Occipital lobe (tissue), 3 donors: ENCODE measurements at places on chromosomes 1 and 21. TPM values are rescaled to one million over a fixed set of nuclear protein-coding genes. Genes with fewer than 3 reads are reported as not detected.

Gene TAS1R1
- total RNA-seq = not detected

Gene AJAP1
- total RNA-seq = 7.3 TPM

Gene HRNR
- not detected for total RNA-seq

Gene LCE1C
- not detected for total RNA-seq

Gene NUF2
- 5.1 TPM for total RNA-seq

Gene NBPF6
- total RNA-seq = not detected

- DNase-seq = peak; percentile 25
These were observed 36.4 kb downstream of the ZNF697 start for GRCh38 chr1:119611701-119612113.

GRCh38 chr1:25561421-25562100 lies 18.2 kb downstream of the LDLRAP1 start:
- no peak for DNase-seq

GRCh38 chr1:47388891-47389238 lies 27.2 kb upstream of the FOXE3 start:
- DNase-seq = peak; percentile 7

DNA sequence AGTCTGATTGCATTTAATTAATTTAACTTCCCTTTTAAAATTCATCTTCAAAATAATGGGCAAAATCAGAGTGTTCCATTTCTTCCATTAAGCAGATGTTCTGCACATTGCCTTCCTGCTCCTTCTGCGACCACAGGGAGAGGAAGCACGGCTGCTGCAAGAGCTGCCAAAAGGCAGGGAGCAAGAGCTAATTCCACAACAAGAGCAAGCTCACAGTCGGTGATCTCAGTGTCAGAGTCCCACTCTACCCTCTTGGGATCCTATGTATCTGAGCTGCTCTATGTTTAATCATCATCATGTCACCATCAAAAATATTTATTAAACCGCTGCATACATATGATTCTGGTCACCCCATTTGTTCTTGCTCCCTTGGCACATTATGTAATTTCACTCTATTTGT lies 255.3 kb upstream of the CAMK1G start:
- DNase-seq = no peak

GRCh38 chr1:66300280-66300971 lies 233.5 kb upstream of the SGIP1 start:
- no peak for DNase-seq

GRCh38 chr1:40264354-40264781 lies 6.3 kb downstream of the ZMPSTE24 start:
- no peak for DNase-seq

DNA sequence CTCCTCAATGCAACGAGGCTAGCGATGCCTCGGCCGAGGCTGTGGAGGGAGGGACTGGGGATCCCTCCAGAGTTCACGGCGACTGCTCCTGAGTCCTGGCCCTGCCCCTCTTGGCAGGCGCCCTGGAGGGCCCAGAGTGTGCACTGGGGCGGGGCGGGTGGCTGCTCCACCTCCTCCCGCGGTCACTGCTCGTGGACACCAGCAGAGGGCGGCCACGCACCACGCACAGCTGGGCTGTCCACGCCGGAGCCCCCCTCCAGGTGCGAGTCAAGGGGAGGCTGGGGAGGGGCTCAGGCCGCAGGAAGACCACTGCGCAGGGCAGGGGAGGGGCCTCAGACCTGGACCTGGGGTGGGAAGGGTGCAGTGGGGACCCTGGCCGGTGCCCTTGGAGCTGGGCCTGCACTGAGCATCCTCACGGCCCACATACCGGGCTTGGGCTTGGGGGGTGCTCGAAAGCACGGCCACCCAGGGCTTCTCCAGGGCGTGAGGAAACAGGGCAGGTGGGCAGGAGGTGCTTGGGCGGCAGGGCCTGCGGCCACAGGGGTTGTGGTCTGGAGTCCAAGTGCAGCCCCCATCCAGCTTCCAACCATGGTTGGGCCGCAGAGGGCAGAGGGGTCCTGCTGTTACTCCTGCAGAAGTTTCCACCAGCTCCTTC lies 20.6 kb upstream of the TTC34 start:
- DNase-seq = no peak

DNA sequence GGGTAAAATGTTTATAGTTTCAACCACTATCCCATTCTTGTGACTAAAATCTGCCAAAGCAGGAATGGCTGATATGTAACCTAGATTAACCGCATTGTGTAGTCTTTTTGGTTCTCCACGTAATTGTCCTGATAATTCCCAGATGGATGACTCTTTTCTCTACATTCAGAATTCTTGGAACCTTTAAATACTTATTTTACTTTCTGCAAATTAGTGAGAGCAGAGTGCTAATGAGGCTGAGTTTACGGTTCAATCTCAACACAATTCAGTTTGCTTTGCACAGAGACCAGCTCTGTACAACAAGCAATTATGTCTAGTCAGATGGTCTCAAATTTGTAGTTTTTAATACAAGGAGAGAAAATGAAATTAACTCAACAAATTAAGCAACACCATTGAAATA lies 9.1 kb downstream of the CRB1 start:
- DNase-seq = no peak

DNA sequence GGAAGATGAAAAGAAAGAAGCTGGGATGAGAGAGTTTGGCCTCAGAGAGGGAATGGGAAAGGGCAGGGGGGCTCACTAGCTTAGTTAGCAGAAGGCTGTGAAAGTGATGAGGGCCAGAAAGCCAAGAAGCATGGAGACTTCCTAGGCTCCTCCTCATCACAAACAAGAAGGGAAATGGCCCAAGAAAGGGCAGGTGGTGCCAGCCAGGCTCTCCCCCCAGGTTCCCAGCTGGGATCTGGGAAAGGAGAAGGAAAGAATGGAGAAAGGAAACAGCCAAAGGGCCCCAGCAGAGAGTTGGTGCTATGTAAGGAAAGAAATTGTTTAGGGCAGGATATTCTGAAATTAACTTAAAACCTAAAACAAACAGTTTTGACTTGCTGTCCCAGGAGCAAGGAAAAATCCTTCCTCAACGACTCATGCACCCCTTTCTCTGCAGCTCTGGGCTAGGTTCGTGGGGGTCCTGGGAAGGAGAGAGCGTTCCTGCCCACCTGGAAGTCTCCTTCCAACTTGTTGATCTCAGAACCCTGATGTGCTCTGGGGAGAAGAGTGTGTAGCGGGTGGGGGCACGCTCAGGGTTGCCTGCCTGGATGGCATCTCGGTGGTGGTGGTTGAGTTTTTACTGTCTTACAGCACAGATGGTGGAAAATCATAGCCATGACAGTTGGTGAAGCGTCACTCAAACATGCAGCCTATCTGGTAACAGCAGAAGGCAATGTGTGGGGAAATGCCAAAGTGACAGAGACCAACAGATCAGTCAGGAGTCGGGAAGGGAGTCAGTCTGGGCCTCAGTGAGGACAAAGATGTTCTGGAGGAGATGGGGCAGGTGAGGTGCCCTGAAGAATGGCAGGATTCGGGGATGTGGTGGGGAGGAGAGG lies 147.3 kb downstream of the CLIC6 start:
- no peak for DNase-seq

DNA sequence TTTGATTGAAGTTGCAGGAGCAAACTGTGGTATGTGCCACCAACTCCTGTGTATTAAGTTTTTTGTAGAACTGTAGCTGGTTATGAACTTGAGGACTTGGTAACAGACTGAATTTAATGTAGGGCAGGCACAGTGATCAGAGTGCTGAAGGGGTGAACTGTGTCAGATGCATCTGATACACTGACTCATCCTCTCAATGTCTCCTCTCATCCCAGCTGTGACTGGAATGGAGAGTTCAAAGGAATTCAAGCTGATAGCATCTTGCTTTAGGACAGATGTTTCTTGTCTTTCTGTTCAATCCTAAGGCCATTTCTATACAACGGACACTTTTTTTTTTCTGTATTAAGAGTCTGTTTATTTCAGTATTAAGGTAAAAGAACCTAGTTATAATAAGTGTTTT lies 25.0 kb upstream of the GBP1 start:
- DNase-seq = no peak

DNA sequence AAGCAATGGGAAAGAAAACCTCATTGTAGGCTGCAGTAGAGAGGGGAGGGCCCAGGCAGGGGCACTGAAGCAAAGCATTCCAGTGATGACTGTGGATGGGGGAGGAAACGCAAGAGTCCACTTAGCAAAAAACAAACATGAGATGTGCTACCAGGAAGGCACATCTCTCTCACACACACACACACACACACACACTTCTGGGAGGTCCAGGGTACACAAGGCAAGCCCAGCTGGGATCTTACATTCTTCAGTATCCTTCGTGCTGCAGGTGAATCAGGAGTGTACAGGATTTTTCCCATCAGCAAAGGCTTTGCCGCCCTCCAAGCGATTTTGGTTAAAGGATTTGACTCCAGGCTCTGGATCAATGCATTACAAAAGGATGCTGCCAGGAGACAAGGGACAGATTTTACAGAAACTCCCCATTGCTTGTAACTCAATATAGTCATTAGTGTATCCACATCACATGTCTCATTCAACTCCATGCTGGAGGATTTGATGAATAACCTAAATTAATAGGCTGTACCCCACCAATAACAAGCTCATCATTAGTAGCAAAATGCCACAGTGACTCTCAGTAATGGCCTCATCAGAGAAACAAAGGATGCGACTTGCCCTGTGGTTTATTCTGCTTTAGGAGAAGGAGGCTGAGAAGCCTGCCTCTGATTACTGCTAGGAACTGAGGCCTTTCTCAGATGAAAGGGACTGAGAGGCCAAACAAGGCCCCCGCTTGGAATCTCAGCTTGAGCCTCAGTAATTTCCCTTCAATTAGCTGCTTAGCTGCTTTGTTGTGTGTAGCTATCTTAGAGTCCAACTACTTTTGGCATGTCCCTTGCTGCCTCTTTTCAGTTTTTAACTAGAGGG lies 41.6 kb downstream of the ABCA4 start:
- no peak for DNase-seq

GRCh38 chr21:28884481-28884880 lies 108.2 kb downstream of the LTN1 start:
- DNase-seq = no peak

DNA sequence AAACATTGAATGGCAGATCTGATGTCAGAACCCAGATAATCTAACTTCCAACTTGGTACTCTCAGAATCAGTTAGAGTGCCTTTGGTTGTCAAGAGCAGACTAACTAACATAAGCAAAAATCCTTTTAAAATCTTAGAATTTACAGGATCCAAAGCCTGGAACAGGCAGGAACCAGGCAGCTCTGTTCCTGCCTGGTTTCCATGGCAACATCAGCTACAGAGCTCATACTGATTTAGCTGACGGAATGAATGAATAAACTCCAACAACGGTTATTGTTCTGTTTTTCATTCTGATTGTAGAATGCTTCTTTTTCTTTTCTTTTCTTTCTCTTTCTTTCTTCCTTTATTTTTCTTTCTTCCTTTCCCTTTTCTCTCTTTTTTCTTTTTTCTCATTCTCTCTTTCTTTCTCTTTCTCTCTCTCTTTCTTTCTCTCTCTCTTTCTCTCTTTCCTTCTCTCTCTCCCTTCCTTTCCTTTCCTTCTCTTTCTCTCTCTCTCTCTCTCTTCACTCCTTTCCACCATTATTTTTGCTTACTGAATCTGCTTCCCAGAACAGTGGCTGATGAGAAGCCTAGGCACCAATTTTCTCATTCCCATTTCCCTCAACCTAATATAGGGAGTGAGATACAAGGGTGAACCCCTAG lies 121.6 kb downstream of the RGS7 start:
- DNase-seq = peak; percentile 41

DNA sequence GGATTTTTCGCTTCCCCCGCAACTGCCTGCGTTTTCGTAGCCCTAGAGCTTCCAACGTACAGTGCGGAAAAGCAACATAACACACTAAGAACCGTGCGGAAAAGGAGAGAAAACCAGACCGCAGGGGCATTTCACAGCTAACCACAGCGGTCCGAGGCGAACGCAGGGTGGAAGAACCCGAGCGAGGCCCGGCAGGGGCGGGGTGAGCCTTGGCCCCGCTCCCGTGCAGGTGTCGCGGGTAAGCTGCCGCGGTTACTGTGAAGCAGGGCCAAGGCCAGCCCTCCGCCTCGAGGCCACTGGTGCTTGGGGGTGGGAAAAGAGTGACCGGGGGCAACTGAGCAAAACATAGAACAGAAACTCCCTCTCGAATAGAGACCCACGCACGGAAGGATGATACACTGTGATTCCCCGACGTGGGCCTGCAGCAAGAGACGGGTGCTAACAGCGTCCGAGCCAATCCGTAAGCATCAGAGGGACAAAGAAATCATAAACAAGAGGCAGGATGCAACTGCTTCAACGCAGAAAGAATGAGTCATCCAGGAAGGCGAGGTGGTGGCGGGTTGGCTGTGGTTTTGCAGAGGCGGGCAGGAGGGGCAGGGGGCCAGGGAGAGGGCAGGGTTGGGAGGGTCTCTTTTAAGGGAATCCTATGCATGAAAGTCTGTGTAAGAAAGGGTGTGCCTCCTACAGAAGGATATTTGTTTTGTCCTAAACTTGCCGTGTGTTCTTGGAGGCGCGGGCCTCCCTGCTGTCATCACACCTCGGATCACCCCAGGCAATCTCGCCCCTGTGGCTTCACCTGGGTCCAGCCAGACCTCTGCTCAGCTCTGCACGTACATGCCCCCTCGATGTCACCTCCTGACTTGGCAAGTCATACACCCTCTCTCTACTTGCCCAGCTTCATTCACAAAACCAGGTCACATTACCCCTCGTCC lies 7.3 kb downstream of the GNG4 start:
- no peak for DNase-seq

DNA sequence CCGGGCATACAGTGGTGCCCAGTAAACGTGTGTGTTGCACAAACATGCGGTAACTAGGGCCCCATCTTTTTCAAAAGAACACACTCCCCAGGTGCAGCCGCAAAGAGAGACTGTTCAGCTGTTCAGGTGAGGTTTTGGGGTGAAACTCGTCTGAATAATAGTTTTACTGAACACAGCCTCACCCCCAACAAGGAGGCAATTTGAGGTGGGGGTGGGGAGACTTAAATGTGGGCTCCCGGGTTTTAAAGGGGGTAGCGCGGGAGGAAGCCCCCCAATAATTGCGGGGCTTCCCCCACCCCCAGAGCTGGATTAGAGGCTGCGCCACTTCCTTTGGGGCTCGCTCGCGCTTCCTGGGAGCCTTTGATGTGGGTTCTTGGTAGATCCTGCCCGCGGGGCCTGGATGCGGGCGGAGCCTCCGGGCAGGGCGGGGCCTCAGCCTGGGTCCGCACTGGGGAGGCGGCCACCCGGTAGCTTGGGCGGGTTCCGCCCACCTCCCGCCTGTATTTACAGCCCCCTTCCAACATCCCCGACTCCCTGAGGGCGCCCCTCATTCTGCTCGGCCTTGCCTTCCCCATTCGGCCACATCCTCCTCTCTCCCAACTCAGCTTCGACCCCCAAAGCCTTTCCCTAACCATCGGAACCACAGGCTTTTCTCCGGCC lies 6.4 kb upstream of the EPHA2 start:
- no peak for DNase-seq
